Right cardiac atrium (tissue), 5 donors: ENCODE measurements at places on chromosomes 1 and 21. TPM values are rescaled to one million over a fixed set of nuclear protein-coding genes. Genes with fewer than 3 reads are reported as not detected.

The SPRR1A gene
- polyA plus RNA-seq, result not detected

The TNNI3K gene
- 56.5 TPM for polyA plus RNA-seq

The NBPF14 gene
- polyA plus RNA-seq, result 7.6 TPM

The CSRP1 gene
- 121 TPM for polyA plus RNA-seq

The CD1E gene
- not detected for polyA plus RNA-seq

The COL24A1 gene
- polyA plus RNA-seq, result 0.93 TPM

The CAPN8 gene
- polyA plus RNA-seq, result 0.23 TPM

The ACKR1 gene
- polyA plus RNA-seq, result 13.1 TPM

The CFAP141 gene
- polyA plus RNA-seq, result not detected

The KLHDC9 gene
- polyA plus RNA-seq, result 5.1 TPM

GRCh38 chr1:5908461-5909375 is 83.5 kb downstream of the NPHP4 start:
- DNase-seq, result no peak

- DNase-seq, result no peak
Measured at GRCh38 chr1:204241050-204241449, 27.3 kb upstream of the GOLT1A start.

GRCh38 chr1:206578978-206579374 is 33.3 kb downstream of the EIF2D start:
- DNase-seq, result no peak

DNA sequence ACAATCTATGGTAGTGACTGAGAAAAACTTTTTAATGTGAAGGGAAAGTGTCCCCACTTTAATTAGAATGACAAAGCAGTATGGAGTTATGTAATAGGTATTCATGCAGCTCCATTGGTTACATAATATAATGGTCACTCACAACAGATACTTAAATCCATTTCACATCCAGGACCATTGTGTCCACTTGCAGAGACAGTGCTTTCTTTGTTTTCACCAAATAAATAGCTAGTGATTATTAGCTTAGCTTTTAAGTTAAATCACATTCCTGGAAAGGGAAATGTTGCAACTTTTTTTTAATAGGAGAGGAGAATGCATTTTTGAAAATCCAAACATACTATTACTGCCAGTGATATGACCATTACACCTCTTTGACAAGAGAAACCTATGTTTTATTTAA is 22.9 kb downstream of the RGL1 start:
- DNase-seq, result no peak

- no peak for DNase-seq
Measured at GRCh38 chr1:228836427-228836826, 101.1 kb downstream of the RHOU start.

- no peak for DNase-seq
Measured at GRCh38 chr1:107572674-107573211, 392.2 kb downstream of the VAV3 start.

DNA sequence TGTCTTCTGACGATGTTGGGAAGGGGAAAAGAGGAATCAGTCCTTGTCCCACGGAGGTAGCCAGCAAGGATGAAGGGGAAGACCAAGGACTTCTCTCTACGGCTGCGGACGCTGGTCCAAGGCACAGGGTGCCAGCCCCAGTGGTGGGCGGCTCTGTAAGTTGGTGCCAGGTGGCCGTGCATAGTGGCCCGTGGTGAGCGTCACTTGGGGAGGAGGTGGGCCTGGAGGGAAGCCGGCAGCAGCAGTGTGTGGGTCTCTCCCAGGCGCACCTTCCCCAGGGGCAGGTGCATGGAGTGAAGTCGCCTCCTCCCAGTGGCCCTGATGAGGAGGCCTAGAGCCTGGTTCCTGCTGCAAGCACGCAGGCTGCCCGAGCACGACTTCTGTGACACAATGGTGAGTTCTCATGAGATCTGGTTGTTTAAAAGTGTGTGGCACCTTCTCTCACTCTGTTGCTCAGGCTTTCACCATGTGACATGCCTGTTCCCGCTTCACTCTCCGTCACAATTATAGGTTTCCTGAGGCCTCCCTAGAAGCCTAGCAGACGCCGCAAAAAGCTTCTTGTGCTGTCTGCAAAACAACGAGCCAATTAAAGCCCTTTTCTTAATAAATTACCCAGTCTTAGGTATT is 43.6 kb upstream of the TIAM1 start:
- DNase-seq, result no peak

- DNase-seq, result no peak
Measured at GRCh38 chr1:110850627-110851026, 22.3 kb upstream of the CD53 start.

DNA sequence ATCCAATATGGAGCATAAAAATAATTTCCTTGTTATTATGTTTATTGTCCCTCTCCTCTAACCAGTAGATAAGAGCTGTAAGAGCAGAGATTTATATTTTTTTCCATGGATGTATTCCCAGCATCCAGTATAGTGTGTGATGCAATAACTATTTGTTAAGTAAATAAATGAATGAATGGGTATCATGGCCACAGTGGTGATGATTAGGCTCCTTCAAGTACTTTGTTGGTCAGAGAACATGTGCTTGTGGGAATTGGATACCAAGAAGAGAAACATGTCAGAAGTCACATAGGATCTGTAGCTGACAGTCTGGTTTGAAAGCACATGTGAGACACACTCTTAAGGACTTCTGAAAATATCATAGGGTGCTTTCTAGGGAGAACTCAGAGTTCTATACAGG is 588.5 kb downstream of the AGBL4 start:
- DNase-seq, result no peak

DNA sequence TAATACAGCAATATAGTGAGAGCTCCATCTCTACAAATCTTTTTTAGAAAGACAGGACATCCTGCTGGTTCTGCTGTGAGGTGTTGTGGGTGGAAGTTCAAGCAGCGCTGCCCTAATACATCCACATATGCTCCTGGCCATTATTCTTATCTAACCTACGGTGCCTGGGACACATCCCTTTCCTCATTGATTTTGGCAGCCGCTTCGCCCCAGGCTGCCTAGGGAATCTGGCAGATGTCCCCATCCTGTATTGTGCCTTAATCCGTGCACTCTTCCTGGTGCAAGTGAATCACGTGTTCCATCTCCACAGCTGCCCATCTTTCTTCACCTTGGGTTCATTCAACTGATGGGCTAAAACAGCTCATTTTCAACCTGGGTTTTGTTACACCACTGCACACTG is 3.1 kb upstream of the UBE2G2 start:
- no peak for DNase-seq

GRCh38 chr1:56922507-56922906 is 43.3 kb downstream of the C8B start:
- no peak for DNase-seq
